ENCODE measurements at places on chromosomes 7 and 10. TPM values are rescaled to one million over a fixed set of nuclear protein-coding genes. Genes with fewer than 3 reads are reported as not detected.
A peak's percentile ranks its signal among the peaks of the same experiment; 100 is the strongest.

The TSPAN15 gene
- 2.5 TPM for total RNA-seq

The NPSR1 gene
- not detected for total RNA-seq

The SNCG gene
- not detected for total RNA-seq

The ANXA8 gene
- not detected for total RNA-seq

The MSMB gene
- total RNA-seq: not detected

The ADAMTS14 gene
- not detected for total RNA-seq

The C7orf57 gene
- total RNA-seq: 0.90 TPM

DNA sequence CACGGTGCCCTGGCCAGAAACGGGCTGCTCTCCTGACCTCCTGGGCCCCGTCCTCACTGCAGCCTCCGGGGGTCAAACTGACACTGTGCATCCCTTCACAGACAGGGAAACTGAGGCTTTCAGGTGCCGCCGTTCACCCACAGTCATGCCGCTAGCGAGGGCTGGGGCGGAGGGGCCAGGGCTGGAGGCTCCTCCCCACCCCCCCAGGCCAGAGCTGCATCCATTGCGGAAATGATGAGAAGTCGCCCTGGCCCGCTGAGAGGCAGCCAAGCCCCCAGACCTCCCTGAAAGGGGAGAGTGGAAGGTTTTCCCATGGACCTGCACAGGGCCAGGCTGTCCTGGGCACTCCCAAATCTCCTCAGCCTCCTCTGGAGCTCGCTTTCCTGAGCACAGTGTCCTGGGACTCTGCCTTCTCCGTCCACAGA, 16.5 kb upstream of the INPP5A start:
- no peak for DNase-seq

DNA sequence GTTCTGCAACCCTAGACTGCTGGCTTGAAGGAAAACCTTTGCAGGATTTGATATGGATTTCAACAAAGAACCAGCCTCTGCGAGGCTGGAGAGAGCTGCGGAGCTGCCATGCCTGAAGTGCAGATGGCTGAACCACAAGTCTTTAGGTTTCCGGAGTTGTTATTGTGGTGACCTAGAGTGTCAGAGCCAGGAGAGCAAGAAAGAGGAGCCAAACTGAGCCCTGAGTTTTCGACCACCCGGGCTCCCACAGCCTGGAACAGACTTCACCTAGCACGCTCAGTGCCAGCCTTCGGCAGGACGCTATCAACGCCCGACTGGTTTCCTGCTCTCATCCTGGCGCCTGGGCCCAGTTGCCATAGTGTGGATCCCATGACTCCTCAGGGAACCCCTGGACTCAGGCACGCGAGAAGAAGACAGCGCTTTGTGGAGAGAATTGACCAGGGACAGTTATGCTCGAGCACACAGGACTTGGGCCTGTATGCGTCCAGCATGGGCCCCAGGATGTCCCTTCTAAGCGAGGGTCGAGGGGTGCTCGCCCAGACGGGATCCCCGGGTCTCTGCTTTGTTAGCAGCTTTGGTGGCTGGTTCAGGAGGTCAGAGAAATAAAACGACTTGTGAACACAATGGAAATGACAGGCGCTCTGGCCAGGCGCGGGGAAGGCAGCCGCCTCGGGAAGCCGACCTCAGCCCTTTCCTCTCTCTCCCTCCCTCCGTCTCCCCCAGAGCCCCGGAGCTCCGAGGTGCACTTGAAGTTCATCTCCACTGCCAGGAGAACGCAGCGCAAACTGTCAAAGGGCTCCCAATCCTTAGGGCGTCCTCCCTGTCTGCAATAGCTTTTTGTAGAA, 1.8 kb upstream of the GAD2 start:
- no peak for DNase-seq

DNA sequence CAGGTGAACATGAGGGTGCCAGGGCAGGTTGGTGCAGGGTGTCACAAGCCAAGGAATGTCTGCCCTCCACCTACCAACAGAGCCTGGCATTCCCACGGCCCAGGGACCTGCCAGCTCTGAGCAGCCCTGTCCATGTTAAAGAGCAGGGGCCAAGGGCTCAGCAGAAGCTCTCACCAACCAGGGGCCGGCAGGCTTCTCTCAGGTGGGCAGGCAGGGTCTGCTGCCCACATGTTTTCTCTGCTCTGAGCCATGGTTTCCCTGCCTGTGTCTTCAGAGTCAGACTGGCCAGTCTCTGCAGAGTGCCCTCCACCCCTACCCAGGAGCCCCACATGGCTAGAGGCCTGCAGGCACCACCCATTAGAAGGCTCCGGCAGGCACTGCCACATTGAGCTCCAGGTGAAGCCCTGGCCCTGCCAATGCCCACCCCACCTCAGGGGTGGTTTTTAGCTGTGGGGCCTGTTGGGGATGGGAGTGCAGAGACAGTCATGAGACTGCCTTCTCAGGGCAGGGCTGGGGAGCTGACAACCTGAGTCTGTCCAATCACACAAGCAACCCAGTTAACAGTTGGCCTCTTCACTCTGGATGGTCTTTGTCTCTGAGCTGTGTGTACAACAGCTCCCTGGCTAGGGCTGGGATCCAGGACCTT, 135.9 kb downstream of the ARHGAP22 start:
- peak; percentile 6 for DNase-seq

GRCh38 chr7:154640266-154640865, 362.6 kb downstream of the PAXIP1 start:
- DNase-seq: no peak

DNA sequence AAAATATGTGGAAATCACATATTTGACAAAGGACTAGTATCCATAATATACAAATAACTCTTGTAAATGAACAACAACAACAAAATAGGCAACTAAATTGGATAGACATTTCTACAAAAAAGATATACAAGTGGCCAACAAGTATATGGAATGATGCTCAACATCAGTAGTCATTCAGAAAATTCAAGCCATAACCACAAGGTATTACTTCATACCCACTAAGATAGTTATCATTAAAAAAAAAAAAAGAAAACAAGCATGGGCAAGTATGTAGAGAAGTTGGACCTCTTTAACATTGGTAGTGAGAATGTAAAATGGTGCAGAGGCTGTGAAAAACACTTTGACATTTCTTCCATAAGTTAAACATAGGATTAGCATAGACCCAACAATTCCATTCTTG, 80.8 kb downstream of the CYP26A1 start:
- no peak for DNase-seq

DNA sequence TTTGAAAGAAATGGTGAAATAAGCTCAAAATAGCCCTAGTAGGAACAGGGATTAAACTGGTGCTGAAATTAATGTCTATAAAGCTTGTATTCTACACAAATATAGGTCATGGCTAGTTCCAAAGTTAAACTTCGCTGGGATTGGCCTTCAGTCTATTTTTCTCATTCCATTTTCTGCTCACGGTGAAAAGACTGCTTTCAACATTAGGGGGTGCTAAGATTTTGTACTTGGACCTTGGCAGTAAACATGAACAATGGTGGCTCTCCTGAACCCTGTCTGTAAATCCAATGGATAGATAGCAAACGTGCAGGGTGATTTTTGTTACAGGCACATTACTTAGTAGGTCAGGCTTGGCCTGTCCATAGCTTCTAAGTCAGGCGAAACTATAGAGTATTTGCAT, 36.0 kb upstream of the RSU1 start:
- no peak for DNase-seq

- DNase-seq: no peak
Measured at GRCh38 chr10:93461807-93462178, 20.3 kb downstream of the MYOF start.

- DNase-seq: no peak
Measured at GRCh38 chr7:101618916-101619315, 10.2 kb downstream of the MYL10 start.

GRCh38 chr7:38878694-38879457, 30.1 kb downstream of the VPS41 start:
- DNase-seq: no peak

DNA sequence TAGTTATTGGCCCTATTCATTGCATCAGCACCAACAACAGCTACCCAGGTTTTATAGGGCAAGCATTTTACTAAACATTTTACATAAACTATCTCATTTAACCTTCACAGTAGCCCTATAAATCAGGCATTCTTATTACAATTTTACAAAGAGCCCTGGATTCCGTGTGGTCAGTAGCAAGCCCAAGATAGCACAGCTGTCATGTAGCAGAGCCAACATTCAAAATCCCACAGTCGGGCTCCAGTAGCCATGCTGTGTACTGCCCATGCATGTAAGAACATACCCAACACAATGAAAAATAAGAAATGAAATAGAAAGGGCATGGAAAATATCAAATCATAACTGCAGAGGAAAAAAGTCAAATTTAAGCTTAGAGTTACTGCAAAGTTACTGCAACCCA, 102.3 kb downstream of the NPSR1 start:
- DNase-seq: no peak

GRCh38 chr7:41885078-41885477, 182.2 kb upstream of the INHBA start:
- DNase-seq: no peak

DNA sequence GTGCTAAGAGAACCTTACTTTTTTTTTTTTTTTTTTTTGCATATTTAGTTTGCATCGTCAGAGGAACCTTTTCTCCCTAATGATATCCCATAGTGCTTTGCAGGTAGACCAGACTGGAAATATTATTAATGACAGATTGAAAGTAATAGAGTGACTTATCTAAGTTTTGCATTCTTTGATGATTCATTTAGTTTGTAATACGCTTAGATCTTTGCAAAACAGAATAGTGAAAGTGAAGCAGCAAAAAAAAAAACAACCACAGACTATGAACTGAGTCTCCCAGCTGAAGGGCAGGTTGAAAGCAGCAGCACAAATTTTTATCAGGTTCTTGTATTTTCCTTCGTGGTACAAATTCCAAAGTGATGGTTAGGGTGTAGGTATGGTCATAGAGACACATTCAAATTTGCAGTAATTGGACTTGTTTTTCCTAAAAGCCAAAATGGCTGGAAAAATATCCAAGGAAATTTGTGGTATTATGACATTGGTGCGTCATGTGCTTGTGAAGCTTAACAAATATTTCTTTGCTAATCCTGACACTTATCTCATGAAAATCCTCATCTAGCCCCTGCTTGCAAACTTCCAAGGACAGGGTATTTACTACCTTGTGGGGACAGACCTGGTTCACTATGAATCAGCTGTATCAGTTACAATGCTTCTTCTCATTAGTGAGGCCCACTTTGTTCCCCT, 81.8 kb upstream of the CREB5 start:
- no peak for DNase-seq

- DNase-seq: no peak
Measured at GRCh38 chr7:108499566-108499965, 26.4 kb downstream of the PNPLA8 start.

DNA sequence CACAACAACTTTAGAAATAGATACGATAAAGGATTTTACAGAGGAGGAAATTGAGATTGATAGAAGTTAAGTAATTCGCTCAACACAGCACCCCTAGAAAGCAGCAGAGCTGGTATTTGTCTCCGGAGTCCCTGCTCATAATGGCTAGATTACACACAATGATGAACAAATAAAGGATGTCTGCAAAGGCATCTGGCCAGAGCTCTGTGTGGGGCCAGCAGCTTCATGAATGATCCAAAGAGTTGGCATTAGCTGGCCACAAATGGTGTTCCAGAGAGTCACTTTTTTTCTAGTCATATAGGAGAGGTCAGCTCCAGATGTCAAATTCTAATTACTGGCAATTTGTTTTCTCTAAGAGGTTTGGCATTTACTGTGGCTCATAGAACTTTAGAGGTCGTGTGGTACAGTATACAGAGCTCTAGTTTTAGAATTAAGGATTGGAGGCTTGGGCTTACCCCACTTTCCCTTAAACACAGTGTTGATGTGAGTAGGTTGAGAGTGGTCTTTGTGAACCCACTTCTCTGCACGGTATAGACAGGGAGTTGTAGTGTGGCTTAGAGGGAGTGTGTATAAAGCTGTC, 186.2 kb downstream of the BICC1 start:
- DNase-seq: no peak

- DNase-seq: no peak
Measured at GRCh38 chr7:13179775-13180523, 492.5 kb downstream of the ARL4A start.

GRCh38 chr7:136969761-136970160, 101.3 kb downstream of the CHRM2 start:
- DNase-seq: no peak

DNA sequence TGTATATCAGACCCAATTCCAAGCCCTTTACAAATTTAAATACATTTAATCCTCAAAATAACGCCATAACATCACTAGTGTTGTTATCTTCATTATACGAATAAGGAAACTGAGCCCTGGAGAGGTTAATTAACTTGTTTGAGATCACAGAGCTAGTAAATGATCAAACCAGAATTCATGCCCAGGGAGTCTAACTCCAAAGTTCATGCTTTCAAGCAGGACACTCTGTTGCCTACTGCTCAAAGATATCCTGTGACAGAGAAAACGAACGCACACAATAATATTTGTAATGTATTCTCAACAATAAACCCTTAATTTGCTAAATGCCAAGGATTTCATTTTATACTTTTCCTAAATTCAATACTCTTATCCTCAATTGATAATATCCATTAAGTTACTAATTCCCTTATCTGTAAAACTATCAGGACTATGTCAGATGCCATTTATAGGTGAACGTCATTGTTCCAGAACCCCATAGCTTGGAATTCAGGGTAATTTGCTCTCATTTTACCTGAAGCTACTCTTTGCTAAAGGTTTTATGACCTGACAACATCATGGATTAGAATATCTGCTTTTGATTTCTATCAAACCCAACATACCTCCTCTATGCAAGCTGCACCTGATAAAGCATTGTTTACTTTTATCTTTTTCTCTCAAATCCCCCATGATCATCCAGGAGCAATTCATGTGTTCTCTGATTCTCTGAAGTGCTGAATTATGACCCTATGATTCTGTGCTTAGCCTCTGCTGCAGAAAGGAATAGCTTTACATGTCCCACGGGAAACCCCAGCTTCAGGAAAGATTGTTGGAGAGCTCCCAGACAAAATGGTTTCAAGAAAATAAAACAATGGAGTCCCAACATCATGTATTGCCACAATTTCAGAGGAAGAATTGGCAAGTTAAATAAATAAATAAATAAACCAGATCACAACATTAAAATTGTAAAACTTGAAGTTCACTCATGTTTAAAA, 150.2 kb upstream of the CDK1 start:
- DNase-seq: no peak

GRCh38 chr7:156781972-156782371, 111.0 kb downstream of the LMBR1 start:
- DNase-seq: no peak

- no peak for DNase-seq
Measured at GRCh38 chr10:74892839-74893238, 66.4 kb downstream of the KAT6B start.

Measured in activated CD4-positive, alpha-beta memory T cell treated with anti-CD3 and anti-CD28 coated beads for 36 hours (primary cell).